Hypothalamus (tissue), 51 donors: ENCODE measurements at places on chromosomes 2 and 18.

DNA sequence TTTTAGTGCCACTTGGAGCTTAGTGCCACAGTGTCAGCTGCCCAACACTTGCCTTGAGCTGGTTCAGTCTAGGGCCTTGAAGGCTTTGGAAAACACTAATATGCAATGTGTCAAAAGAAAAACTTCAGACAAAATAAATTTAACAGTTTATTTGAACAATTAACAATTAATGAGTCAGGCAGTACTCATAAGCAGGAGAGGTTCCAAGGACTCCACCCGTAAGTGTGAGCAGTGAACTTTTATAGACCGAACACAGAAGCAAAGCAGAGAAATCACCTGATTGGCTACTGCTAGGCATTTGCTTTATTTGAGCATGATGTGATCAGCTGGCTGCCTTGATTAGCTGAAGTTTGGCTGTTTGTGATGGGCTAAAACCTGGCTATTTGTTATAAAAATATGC lies 49.5 kb upstream of the TBC1D8 start:
- DNase-seq: no peak

DNA sequence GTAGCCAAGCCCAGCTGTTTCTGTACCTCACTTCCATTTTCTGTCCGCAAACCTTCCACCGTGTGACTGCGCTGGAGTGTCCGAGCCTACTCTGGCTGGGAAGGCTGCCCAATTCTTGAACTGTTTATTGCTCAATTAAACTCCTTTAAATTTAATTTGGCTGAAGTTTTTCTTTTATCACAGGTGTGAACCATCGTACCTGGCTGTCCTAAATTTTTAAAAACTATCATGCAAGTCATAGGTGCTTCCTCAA lies 6.2 kb upstream of the RNU2-63P start:
- DNase-seq: no peak

DNA sequence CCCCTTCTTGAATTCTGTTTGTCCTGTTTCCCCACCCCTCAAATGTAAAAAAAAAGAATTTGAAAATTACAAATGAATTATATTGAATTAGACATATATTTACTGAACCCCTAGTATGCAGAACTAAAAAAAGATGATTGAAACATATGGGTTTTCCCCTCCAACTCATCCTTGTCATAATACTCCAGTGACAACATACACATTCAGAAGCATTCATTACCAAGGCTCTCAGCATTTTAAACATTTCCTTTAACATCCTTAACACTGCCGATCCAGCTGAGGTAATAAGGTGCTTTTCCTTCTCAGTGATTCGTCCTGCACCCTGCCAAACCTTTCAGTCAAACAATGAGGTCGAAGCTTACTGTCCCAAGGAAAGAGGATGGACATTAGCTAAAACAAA lies 53.1 kb upstream of the DTNB start:
- DNase-seq: no peak

DNA sequence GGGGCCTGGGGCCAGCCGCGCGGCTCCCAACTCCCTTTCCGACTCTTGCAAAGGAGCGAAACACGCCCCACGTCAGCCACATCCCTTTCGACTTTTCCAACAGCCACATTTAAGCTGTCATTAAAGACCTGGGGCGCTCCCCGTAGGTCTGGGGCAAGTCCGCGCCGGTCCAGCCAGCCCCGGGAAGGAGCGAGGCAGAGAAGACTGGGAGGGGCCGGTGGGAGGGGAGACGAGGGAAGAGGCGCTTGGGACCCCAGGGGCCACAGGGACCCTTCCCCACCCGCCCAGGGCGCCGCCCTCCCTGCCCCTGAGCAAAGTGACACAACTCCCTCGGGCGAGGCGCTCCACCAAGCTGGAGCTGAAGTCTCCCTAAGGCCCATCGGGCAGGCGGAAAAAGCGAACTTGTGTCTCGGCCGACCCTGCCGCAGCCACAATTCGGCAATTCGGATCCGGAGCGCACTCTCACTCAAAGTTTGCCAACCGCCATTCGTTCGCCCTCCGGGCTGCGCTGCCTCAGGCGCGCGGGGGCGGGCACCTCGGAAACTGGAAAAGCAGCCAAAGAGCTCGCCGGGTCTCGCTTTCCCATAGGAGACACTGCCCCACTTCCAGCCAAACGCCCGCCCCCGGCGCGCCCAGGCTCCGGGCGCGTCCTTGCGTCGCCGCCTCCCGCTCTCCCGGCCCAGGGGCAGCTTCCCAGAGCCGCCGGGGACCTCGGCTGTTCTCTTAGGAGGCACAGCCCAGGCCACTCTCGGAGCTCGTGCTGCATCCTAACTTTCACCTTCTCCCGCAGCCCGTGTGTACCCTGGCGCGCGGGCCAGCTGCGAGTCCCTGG lies 1.1 kb upstream of the KCTD1 start:
- DNase-seq: peak; percentile 45

GRCh38 chr18:5529471-5529870 lies 14.3 kb downstream of the EPB41L3 start:
- DNase-seq: no peak

- DNase-seq: no peak
These were observed 827.0 kb upstream of the DDX18 start for GRCh38 chr2:116987447-116987846.

DNA sequence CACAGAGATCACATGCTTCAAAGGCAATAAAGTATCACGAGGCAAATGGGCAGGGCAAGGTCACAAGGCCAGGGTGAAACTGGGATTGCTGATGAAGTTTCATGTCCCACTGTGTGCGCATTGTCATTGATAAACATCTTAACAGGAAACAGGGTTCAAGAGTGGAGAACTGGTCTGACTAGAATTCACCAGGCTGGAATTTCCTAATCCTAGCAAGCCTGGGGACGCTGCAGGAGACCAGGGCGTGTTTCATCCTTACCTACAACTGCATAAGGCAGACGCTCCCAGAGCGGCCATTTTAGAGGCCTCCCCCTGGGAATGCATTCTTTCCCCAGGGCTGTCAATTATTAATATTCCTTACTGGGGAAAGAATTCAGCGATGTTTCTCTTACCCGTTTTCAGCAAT lies 33.2 kb downstream of the PTPN4 start:
- DNase-seq: no peak

DNA sequence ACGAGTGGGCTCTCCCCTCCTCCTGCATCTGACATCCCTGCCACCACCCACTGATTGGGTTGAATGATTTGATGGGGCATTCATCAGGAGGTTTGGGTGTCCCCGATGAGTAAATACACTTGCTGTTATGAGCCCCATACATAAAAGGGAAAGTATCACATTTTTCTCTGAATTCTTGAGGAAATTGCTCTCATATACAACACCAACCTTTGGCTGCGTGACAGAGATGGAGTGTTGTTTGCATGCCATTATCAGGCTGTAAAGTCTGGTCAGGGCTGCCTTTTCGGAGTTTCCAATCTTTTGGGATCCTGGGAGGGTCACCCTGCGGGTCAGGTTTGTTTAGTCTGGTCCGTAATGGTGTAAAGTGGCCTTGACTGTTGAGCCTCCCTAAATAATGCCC lies 227.9 kb upstream of the SPRED2 start:
- no peak for DNase-seq

DNA sequence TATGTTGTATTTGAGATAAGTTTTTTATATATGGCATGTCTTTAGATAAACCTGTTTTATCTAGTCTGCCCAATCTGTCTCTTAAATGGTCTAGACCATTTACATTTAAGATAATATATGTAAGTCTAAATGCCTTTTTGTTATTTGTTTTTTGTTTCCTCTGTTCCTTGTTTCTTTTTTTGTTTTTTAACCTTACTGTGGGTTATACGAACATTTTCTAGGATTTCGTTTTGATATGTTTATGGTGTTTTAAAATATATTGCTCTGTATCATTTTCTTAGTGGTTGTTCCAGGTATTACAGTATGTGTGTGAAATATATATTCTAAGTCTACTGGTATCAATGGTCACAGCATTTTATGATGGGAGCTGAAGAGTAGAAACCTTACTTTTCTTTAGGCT lies 13.3 kb downstream of the BCL2L11 start:
- no peak for DNase-seq

DNA sequence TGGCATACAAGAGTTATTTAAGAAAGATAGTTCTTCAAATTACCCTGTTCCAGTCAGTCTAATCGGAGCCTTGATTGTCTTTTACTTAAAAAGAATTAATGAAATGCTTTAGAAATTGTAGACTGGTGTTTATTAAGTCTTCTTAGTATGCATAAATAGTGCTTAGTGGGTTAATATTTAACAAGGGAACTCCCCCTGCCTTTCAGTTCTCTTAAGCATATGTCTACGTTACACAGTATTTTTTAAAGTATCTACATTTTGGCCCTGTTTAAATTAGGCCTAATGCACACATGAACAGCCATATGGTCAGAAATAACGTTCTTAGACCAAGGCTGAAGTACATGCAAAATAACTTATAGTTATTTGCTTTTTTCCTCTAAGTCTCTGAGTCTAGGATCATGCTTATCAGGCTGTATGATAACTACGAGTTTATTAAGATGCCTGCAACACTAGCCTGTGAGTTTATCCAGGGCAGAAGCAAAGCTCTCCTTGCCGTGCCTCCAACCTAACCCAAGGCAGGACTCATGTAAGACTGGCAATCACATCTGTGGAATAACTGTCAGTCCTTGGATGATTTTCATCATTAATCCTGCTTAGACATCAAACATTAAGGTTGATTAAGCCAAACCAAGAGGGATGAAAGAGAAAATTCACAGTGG lies 6.7 kb downstream of the BCL2 start:
- DNase-seq: no peak

- DNase-seq: no peak
These were observed 14.0 kb upstream of the NTSR2 start for GRCh38 chr2:11683966-11684365.

GRCh38 chr2:32067549-32067948 lies 4.2 kb downstream of the SPAST start:
- DNase-seq: no peak

DNA sequence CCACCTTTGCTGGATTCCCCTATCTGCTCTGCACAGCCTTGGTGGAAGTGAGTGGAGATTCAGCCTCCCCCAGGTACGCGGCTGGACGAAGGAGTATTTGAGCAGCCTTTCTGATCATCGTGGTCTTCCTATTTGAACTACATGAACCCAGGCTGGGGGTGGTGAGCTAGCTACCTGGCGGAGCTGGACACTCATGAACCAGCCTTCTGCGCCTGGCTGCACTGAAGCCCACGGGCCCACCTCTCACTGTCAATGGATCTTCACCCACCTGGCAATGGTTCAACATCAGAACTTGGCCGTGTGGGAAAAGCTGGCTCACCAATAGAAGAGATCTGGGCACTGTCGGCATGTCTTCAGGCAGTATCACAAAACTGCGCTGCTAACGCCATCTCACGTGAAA lies 35.4 kb downstream of the ANKMY1 start:
- DNase-seq: no peak

DNA sequence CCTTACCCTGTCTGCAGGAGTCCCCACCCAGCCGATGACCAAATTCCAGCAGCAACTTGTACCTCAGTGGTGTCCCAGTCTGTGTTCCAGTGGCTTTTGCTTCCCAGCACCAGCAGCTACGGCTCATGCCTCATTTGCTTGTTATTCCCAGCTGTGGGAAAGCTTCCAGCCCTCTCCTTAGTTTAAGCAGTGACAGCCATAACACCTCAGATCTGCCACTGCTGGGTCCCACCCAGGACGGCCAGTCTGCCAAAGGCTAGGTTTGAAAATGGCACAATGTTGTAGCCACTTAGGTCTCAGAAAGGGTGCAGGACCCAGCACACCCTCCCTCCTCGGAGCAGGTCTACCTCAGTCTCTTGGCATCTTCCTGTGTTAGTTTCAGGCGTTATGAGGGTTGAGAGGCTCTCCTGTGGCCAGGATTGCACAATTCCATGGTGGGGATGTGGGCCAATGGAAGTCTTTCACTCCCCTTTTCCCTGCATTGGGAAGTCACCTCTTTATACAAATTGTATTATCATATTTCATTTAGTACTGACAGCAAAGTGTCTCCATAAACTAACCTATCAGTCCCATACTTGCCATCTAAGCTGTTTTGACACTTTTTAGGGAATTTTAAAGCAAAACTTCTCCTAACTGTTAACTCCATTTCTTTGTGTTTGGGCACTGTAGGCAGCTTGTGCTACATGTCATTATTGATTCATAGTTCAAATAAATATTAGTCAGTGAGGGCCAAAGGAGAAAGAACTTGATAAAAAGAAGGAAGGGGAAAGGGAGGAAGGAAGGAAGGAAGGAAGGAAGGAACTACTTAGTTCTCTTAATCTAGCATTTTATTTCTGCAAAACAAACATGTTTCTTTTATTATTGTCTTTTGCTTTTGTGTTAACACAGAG lies 62.9 kb upstream of the FAM110C start:
- DNase-seq: no peak

- DNase-seq: no peak
These were observed 34.9 kb downstream of the G6PC2 start for GRCh38 chr2:168935810-168936581.

GRCh38 chr2:191740016-191740419 lies 62.1 kb downstream of the NABP1 start:
- no peak for DNase-seq

DNA sequence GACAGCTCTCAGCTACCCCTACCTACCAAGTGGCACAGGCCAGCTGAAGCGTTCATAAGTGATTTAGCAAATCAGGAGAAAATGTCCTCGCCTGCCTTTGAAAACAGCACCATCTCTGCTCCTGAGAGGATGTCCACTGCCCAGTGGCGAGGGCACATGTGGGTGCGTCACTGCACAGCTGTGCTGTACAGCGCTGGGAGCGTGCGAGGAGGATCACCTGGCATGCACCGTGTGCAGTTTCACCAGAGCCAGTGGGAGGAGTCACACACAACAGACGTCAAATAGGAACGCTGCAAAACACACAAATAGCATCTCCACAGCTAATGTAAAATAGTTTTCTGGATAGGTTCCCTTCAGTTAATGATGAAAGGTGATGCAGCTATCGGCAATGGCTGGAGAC lies 154.1 kb downstream of the HDAC4 start:
- no peak for DNase-seq

GRCh38 chr2:126272401-126272800 lies 383.6 kb upstream of the GYPC start:
- DNase-seq: no peak

DNA sequence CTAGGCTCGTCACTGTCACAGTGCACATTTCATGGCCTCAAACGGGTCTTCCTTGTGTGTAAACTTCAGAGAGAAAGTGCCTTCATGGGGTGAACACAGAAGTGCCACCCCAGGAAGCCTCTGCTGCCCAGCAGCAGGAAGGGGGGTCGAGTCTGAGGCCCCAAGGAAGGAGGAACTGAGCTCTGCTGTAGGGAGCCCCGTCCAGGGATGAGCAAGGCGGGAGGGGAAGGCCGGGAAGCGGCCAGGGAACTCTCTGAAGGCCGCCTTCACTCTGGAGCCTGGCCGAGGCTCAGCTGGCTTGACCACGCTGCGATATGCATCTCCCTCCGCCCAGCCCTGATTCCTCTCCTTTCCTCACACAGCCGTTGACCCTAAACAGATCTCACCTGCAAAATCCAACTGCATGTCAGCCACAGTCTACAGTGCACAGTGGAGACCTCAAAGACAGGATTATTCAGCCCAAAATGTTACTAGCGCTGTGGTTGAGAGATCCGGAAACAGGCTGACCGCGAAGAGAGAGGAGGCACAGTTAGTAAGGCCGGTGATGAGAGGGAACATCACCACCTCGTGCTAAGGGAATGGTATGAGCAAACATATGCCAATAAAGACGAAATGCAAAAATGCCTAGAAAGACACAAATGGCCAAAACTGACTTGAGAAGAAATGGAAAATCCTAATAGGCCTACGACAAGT lies 34.2 kb upstream of the CTDP1 start:
- no peak for DNase-seq
